ENCODE measurements at places on chromosomes 5 and 9.

GRCh38 chr5:147565524-147565923, 55.7 kb upstream of the DPYSL3 start:
- no peak for DNase-seq

DNA sequence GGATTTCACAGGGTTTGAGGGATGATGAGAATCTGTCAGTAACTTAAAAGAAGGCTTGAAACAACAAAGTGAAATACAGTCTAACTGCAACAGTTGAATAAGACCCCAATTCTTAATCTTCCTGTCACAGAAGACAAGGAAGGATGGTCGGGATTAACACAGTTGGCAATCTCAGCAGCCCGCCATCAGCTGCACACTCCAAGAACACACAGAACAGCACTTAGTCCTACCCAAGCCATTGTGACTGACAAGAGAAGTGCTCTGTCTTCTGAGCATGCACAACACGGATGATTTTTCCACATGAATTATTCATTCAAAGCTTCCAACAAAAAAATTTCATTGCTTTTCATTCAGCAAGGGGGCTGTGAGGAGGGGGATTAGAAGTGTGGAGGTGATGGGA, 576.1 kb downstream of the TLE4 start:
- DNase-seq = no peak

DNA sequence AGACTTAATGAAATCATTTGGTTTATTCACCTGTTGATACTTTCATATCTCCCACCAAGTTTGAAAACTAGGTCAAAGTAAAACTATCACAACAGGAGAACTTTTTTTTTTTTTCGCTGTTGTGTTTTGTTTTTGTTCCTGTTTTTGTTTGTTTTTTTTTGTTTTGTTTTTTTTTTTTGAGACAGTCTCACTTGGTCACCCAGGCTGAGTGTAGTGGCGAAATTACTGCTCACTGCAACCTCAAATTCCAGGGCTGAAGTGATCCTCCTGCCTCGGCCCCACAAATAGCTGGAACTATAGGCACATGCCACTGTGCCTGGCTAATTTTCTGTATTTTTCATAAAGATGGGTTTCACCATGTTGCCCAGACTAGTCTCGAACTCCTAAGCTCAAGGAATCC, 49.3 kb downstream of the MLLT3 start:
- DNase-seq = no peak

- no peak for DNase-seq
These were observed 63.7 kb upstream of the CHD1 start for GRCh38 chr5:98992552-98992951.

- no peak for DNase-seq
These were observed 1542.2 kb upstream of the CDH9 start for GRCh38 chr5:28580616-28581015.

- DNase-seq = no peak
These were observed 1.3 kb downstream of the TRIM7 start for GRCh38 chr5:181203777-181204112.

DNA sequence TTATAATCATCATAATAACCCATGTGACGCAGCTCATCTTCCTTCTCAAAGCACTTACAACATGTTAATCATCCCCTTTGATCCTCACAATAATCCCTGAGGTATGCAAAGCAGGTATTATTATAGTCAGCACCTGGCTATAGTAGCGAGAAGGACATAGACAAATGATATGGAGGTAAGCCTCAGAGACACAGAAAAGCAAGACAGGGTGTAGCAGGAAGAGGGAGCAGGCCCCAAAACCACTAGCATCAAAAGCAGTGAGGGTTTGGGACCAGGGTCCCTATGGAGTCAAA, 139.2 kb upstream of the SLC30A5 start:
- DNase-seq = no peak

GRCh38 chr5:163649514-163649913, 144.1 kb downstream of the MAT2B start:
- no peak for DNase-seq

GRCh38 chr5:32597041-32597629, 11.8 kb downstream of the SUB1 start:
- DNase-seq = no peak

DNA sequence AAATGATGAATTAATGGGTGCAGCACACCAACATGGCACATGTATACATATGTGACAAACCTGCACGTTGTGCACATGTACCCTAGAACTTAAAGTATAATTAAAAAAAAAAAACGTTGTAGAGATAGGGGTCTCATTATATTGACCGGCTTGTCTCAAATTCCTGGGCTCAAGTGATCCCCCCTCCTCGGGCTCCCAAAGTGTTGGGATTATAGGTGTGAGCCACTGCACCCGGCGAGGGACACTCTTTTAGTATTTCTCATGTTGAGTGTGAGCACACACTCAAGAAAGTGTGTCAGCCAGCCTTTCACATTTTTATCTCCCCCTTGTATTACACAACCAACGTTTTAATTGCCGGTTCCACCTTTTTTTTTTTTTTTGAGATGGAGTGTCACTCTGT, 87.7 kb upstream of the SPIN1 start:
- DNase-seq = no peak

GRCh38 chr5:125446986-125447385, 700.5 kb upstream of the ZNF608 start:
- no peak for DNase-seq

- DNase-seq = no peak
These were observed 287.4 kb upstream of the ARRDC3 start for GRCh38 chr5:91670563-91670962.

- no peak for DNase-seq
These were observed 85.4 kb upstream of the CPEB4 start for GRCh38 chr5:173802670-173803165.

DNA sequence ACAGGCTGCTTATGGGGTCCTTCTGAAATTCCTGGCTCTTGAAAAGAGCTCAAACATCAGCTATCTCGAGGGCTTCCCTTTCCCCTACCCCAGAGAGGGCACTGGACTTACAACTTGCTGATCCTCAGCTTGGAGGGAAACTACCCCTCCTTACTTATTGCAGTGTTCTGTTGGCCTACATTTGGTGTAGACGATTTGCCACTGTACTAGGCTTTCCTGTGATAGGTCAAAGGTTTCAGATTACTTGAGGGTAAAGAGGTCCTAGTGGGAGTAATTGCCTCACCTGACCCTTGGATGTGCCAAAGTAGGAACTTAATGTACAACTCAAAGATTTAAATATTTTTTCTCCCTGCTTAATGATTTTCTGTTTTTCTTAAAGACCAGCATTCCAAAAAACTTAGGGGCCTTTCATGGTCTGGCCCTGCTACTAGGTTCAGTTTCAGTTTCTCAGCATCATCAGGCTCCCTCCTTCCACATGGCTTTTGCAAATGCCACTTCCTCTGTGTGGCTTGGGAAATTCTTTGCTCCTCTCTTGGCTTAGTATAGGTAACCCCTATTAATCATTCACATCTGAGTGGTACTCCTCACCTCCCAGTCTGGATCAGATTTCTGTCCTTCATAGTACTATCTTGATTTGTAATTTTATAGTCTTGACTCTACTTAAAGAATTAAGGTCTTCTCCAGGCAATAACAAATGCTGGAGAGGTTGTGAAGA, 32.4 kb downstream of the CYSTM1 start:
- no peak for DNase-seq

DNA sequence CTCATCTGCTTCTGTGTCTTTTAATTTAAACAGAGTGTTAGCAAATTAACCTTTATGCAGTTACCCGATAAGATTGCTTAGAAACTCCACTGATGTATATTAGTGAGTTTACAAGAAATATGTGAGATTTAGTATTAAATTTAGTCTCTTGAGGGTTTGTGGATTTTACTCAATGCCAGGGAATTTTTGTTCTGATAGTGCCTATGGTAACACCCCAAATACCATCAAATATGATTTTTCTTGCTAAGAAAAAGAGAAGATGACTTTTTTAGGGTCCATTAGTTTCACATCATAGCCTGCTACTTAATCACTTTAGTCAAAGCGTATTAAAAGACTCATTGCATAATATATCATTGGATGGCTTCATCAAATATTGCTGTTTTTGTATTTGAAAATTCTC, 224.9 kb downstream of the PCSK5 start:
- no peak for DNase-seq

DNA sequence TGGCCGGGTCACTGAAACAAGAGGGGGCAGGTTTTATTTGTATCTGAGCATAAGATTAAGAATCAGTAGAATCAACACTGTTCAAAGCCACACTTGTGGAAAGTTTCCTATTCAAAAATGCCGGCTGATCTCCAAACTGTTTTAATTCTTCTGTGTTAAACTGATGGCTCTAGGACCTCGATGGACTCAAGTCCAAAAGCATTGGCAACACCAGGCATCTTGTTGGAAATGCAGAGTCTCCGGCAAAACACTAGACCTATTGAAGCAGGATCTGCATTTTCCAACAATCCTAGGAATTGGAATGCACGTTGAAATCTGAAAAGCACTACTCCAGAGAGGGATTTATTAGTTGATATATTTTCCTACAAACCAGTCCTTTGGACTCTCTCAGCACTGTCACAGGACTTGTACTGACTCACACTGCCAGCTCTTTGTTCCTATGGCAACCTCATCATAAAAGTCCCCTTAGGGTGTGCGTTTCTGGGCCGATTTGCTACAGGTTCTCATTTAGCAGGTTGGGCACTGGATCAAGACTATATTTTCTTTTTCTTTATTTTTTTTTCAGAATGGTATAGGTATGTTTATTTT, 48.1 kb upstream of the PCA3 start:
- DNase-seq = peak; percentile 29

- no peak for DNase-seq
These were observed 7.1 kb upstream of the IFNA6 start for GRCh38 chr9:21357479-21358460.

DNA sequence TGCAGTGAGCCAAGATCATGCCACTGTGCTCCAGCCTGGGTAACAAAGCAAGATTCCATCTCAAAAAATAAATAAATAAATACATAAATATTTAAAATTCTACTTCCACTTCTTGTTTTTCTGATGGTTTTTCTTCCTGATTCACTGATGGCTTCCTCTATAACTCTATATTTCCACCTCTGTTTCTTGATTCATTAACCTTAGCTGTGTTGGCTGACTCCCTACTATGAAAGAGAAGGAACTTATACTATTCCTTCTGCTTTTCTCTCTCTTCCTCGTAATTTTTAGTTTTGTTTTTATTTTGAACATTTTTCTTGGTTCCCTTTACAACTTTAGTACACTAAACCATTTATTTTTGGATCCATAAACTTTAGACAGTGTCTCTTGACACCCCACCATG, 103.5 kb downstream of the MAMDC2 start:
- DNase-seq = no peak

GRCh38 chr5:178431063-178431781, 159.0 kb downstream of the COL23A1 start:
- DNase-seq = no peak

GRCh38 chr5:15640116-15640515, 140.1 kb downstream of the FBXL7 start:
- no peak for DNase-seq

- no peak for DNase-seq
These were observed 460.2 kb downstream of the GADD45G start for GRCh38 chr9:90064971-90065370.

DNA sequence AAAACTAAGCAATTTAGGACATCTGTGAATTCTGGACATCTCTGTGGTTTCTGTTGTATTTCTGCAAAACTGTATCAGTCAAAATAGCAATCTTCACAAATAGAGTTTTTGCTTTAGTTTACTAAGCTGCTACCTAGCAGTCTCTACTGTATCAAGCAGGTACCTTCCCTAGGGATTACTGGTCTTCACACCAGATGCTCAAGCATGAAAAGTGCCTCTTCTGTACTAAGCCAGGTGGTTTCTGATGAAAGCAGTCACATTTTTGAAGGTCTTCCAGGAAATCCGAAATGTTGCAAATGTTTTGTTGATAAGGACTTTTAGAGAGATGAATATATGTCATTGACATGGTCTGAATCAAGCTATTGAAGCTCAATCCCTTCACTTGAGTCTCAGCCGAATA, 540.0 kb downstream of the KCTD16 start:
- DNase-seq = no peak

DNA sequence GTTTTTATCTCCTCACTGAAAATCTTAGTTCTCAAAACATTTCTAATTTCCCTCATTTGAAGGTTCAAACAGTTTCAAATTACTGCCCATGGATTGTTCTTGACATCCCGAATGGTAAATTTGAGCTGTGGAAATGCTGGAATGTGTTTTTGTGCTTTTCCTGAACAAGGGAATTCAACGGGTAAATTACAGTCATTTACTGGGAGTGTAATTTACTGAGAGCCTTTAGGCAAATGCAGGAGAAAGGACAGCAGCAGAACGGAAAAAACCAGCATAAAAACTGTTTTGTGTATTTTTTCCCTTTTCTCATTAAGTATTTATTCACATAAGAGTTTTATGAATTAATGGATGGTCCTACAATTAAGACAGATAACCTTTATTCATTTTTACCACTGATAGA, 139.2 kb downstream of the PBX3 start:
- peak; percentile 26 for DNase-seq

- DNase-seq = no peak
These were observed 13.9 kb upstream of the DDX41 start for GRCh38 chr5:177530638-177531037.

GRCh38 chr9:37302277-37302676, 120.2 kb upstream of the GRHPR start:
- DNase-seq = peak; percentile 45

DNA sequence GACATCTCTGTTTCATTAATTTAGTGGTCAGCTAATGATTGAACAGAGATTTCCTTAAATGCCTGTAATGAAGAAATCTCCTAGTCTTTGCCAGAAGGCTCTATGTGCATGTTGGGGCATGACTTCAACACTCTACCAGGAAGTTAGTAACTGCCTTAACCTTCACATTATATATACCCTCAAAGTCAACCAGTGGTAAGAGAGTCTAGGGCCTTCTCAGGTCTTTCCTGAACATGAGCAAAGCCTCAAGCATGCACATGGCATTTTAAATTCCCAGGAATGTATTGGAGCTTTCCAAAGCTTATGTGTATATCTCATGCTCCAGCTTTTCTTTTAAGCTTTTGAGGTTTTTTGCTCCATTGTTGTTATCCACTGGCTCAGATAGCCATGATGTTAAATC, 388.3 kb downstream of the ARRDC3 start:
- DNase-seq = no peak

DNA sequence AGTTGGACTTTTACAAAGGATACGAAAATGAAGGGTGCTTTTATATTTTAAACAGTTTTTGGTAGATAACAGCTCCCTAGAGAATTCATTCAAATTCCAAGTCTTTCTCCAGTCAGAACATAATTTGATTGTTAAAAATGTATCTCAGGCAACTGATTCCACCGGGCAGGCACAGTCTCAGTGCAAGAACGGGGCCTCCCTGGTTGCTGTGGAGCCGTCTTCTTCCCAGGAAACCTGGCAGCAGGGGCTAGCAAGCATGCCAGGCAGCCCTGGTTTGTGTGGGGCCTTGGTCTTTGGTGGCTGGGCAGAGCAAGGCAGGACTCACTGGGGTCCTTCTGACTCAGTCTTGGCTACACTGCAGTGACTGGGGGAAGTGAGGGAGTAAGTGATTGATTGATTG, 143.5 kb downstream of the NXNL2 start:
- DNase-seq = no peak
